AG04450 (cell line): ENCODE measurements at places on chromosomes 4 and X.

GRCh38 chr4:6908432-6909112 is 1.1 kb upstream of the TBC1D14 start:
- DNase-seq, result no peak

DNA sequence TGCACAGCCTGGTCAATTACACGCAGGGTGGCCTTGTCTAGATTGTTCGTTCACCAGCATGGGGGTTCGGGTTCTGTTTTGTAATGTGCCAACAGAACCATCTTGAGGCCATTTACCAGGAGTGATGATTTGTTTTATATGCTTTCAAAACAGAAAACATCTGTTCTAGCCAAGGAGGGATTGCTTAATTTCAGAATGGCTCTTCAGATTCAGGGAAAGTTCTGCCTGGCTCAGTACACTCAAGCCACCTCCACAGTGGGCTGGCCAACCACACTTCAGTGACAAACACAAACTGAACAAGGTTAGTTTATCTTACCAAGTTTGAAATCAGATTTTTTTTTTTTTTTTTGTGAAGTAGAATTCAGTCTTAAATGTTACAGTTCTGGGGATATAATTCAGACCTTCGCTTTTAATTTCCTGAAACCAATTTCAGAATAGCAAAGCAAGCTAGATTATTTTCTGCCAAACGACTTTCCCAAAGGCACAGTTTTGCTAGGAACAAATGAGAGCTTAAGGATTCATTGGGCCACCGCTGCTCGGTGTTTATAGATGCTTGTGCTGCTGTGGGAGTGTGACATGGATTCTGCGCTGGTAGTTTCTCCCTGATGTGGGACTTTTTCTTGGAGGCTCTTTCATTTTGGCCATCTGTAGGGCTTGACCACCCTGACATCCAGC is 23.4 kb downstream of the SMS start:
- DNase-seq, result no peak

DNA sequence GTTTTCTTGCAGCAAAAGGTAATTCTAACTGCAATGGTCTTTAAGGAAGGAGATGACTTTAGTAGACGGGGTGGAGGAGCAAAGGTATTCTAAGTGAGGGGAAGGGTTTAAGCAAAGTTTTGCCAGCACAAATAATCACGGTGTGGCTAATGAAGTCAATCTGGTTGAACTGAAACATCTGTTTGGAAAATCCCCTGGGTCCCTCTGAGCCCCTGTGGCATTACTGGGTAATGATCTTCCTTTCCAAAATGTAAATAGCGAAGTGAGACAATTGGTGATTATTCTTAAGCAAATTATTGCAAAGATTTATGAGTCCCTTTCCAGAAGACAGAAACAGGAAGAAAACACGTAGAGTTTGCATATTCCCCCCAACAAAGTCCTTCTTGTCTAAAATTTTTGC is 47.2 kb downstream of the FGFBP1 start:
- no peak for DNase-seq

DNA sequence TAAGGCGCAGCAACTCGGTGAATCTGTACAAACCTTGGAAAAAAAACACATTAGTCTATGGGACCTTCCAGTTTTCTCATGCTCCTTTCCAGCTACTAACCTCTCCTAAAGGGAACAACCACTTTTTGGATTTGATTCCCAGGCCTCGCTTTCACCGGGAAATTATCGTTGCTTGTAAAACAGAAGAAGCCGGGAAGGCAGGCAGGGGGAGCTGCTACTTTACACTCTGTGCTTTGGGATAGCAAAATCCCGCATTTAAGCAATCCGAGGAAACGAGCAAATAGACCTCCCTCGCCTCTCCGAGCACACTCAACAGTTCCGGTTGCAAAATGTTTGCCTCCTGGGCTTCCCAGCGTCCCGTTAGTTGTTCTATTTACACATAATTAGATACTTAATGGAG is 1.2 kb downstream of the CD38 start:
- DNase-seq, result no peak

GRCh38 chrX:119015407-119016237 is 41.2 kb downstream of the LONRF3 start:
- DNase-seq, result peak; percentile 41

GRCh38 chr4:733631-733980 is 28.0 kb downstream of the PCGF3 start:
- no peak for DNase-seq

GRCh38 chr4:17515445-17516407 is 761 bp downstream of the CLRN2 start:
- no peak for DNase-seq

DNA sequence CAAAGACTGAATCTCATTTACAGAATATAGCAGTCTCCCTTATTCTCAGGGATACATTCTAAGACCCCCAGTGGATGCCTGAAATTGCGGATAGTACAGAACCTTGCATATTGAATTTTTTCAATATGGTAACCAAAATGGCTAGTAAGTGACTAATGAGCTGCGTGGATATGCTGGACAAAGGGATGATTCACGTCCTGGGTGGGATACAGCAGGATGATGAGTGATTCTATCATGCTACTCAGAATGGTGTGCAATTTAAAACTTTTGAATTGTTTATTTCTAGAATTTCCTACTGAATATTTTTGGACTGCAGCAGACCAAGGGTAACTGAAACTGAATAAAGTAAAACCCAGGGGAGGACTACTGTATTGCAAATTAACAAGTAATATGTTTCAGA is 66.7 kb downstream of the STAG2 start:
- DNase-seq, result peak; percentile 2

GRCh38 chrX:22389556-22390179 is 117.0 kb downstream of the CBLL2 start:
- peak; percentile 30 for DNase-seq

DNA sequence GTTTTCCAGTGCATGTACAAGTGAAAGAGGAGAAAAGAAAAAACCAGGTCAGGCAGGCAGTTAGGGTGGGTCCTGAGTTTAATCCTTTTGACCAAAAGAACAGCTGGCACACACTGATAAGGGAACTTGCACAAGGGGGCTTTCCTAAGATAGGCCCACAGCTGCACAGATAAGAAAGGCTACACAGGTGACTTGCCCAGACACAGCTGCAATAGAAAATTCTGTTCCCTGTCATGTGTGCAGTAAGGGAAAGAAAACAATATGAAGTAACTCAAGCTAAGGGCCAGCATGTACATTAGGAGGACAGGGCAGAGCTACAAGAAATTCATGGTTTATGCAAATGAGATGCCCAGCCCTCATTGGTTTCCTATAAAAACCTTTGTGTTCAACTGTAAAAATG is 32.9 kb downstream of the LUZP4 start:
- no peak for DNase-seq

DNA sequence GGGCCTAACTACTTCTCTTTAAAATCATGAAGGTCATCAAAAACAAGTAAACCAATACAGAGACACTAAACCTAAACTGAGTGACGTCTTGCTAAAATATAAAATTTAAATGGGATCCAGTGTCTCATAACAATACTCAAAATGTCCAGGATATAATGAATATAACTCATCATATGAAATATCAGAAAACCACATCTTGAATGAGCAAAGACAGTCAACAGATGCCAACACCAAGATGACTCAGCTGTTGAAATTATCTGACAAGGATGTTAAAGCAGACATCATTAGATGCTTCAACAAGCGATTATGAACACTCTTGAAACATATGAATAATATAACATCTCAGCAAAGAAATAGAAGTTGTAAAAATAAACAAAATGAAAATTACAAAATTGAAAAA is 8.3 kb downstream of the NAP1L2 start:
- no peak for DNase-seq

- DNase-seq, result no peak
Observed at GRCh38 chrX:14050709-14051108, 21.0 kb upstream of the GEMIN8 start.

- peak; percentile 30 for DNase-seq
Observed at GRCh38 chrX:24494647-24495075, 29.6 kb downstream of the PDK3 start.

- no peak for DNase-seq
Observed at GRCh38 chrX:118356154-118356701, 10.3 kb downstream of the WDR44 start.

GRCh38 chr4:102319594-102319993 is 25.7 kb downstream of the SLC39A8 start:
- no peak for DNase-seq
